NCI-H1694 (cell line): ENCODE measurements at places on chromosomes 5 and 9.
A peak's percentile ranks its signal among the peaks of the same experiment; 100 is the strongest.

DNA sequence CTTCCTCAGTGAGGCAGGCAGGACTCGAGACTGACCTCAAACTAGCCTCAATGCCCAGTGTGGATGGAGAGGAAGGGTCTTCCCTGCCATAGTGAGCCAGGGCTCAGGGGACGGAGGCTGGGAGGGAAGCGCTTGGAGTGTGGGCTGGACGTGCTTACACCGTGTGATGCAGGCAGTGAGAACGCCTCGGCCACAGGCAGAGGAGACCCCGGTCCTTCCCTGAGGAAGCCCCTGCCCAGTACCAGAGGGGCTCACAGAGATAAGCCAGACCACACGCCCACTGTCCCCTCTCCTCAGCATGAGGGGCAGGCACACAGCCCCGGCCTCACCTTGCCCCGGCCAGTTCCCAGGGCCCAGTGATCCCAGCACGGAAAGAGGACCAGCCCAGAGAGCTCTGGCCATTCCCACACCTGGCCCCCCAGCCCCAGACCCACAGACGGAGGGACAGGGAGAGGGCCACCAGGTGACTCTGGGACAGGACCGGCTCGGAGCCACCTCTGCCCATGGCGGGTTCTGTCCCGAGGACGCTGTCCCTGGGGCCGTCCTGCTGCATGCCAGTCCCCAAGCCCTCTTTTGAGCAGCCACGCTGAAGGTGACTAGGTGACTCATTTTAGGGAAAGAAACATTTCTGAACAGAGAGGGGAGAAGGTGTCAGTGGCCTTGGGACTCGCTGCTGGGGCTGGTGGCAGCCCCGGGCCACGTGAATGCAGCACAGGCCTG, 6.0 kb upstream of the NSMF start:
- no peak for DNase-seq

GRCh38 chr5:143445776-143446175, 42.3 kb upstream of the NR3C1 start:
- DNase-seq, result no peak

DNA sequence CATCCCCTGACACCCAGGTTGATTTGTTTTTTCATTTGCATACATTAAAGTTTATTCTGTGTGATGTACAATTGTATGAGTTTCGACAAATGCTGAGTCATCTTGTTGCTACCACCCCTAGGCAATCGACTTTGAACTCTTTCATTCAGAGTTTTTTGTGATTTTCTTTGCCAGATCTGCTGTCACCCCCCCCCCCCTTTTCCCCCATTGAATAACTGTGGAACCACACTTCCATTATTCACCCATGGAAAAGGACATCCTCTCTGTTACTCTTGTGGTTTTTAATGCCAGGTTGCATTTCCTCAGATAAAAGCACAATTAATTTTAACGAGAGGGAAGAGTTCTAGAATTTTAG, 13.7 kb upstream of the FAM120AOS start:
- no peak for DNase-seq

DNA sequence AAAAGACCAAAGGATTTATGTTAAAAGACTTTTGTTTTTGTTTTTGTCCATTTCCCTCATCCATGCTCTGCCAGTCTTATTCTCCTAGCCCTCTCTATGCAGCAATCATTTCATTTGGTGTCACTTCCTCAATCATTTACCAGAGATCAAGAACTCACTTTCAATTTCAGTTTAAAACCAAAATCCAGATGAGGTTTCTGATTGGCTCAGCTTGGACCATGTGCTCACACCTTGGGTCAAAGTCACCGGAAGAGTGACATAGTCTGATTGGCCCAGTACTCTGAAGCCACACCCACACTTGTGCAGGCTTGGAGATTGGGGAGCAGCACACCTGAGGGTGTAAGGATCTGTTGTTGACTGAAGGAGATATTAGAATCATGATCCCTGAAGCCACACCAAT, 79.6 kb downstream of the TLR4 start:
- DNase-seq, result no peak

- no peak for DNase-seq
Measured at GRCh38 chr5:36230151-36230790, 11.5 kb downstream of the NADK2 start.

- DNase-seq, result no peak
Measured at GRCh38 chr5:116674881-116675625, 100.4 kb upstream of the SEMA6A start.

DNA sequence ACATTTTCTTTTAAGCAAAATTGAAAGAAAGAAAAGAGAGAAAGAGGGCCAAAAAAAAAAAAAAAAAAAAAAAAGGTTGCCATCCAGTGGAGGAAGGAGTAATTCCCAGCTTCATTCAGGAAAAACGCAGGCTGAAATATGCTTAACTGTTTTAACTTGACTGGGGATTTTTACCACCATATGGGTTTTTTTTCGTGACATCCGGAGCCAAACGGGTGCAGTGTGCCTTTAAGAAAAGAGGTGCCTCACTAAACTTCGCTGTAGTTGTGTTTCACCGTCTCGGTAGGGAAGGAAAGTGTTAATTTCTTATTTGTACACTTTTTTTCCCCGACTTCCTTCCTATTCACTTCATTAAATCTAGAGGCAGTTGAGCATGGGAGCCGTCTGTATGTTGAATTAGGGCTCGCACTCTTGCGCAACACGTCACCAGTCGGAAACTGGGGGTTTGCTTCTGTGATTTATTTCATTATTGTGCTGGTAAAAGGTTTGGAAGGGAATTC, 143.0 kb downstream of the SMARCA2 start:
- DNase-seq, result no peak

DNA sequence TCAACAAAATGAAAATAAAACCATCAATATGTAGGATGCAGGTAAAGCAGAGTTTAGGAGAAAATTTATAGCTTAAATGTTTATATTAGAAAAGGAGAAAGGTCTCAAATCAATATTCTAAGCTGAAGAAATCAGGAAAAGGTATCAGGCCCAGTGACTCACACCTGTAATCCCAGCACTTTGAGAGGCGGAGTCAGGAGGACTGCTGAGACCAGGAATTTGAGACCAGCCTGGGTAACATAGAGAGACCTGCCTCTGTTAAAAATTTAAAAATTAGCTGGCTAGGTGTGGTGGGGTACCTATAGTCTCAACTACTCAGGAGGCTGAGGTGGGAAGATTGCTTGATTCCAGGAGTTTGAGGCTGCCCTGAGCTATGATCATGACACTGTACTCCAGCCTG, 32.2 kb downstream of the CCDC69 start:
- no peak for DNase-seq

GRCh38 chr5:96324708-96325107, 108.3 kb downstream of the PCSK1 start:
- no peak for DNase-seq

DNA sequence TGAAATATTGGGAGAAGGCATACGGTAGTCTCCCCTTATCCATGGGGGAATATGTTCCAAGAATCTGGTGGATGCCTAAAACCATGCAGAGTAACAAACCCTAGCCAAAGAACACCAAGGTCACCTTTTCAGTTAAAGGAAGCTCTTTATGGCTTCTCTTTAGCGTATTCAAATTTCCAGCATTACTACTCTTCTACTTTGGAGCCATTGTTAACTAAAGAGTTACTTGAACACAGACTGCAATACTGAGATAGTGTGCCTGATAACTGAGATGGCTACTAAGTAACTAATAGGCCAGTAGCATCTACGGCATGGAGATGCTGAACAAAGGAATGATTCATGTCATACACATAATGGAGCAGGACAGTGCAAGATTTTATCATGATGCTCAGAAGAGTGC, 84.5 kb upstream of the SPEF2 start:
- DNase-seq, result no peak

DNA sequence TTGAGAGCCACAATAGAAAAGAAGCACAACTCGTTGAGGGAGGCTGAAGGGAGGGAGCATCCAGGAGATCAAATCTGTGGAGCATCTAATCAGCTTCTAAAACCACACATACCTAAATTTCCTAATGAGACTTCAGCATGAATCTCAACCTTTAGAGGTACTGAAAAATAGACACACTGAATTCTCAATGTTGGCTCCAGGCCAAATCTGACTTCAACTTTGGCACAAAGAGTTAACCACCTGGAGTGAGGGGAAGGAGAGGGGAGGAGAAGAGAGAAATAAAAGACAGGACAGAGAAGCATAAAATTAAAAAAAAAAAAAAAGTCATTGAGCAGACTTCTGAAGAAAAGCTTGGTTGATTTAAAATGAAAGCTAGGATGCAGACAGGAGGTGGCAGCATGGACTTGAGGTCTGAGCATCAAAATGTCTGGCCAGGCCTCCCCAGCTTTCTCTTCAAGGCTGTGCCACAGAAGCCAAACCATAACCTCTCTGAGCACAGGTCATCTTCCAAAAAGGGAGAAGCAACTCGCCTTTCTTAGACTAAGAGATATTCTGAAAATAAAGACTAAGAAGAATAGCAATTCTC, 205.6 kb downstream of the DENND1A start:
- DNase-seq, result peak; percentile 3

- no peak for DNase-seq
Measured at GRCh38 chr5:14380712-14381111, 200.9 kb upstream of the OTULINL start.

DNA sequence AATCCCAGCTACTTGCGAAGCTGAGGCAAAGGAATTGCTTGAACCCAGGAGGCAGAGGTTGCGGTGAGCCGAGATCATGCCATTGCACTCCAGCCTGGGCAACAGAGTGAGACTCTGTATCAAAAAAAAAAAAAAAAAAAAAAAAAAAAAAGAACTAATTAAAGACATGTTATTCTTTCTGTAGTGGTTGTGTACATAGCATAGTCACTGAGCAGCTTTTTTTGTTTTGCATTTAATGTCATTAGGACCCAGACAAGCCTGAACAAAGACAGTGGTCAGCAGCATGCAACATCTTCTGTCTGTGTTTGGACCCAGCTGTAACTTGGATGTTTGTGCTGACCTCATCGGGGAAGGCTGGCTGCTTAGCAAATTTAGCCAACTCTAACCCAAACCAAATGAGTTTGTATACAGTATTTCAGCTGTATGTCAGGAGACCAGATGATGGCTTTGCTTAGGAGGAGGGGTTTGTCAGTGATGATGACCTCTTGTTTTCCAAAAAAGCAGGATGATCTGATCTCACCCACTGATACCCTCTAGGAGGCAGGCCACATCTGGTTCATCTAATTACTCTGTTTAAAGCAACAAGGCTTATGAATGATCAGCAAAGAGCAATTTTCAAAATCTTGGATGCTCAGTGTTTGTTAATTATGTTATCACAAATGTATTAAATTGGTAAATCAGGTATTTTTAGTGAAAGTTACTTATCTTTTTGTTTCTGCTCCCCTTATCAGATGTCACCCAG, 39.5 kb downstream of the SNCAIP start:
- DNase-seq, result no peak

GRCh38 chr5:17694371-17694770, 60.1 kb downstream of the TAF11L14 start:
- DNase-seq, result no peak

DNA sequence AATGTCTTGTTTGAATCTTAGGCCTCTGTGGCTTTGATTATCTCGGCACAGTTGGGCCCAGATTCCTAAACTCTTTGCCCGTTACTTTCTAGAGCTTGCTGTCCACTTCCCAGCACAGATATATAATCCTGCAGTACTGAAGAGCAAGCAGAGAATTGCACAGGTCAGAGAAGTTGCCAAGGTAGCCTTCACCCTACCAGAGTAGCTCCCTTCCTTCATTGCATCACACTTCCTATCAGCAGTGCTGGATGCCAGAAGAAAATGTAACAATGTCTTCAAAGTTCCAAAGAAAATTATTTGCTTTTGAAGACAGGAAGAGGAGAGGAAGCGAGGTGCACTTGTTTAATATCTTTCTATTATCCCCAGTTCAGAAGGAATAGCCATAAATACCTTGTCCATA, 38.1 kb upstream of the SPATA31D4 start:
- no peak for DNase-seq

GRCh38 chr5:57303985-57304384, 130.1 kb downstream of the GPBP1 start:
- DNase-seq, result no peak
